ENCODE measurements at places on chromosomes 5 and 9.

DNA sequence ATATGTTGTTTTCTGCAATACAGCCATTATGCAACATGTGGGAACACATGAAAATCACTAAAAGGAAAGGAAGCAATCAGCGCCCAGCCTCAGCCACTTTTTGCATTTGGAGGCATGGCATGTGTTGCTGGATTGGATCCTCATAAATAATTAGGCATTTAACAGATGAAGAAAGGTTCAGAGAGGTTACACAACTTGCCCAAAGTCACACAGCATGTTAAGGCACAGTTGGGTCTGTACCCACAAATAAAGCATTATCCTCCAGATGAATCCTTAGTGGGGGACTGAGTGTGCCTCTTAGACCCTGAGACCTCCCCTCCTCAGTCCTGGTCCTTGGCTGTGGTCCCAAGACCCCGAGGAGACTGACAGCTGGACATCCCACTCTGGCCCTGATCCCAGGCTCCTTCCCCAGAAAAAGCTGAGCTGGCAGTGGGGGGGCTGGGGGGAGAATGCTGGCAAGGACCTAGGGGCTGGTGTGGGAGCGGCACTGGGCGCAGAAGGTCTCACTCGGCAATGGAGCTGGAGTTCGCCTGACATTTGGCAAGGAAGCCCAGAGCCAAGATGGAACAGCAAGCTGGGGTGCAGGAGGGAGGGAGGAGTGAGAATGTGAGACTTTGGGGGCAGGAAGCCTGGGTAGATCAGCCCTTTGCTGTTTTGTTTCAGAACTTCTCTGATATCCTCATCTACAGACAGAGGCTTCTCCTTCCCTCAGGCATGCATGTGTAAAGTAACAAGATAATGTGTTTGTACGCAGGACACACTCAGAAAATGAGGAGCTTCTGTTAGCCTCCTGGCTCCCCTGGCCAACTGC, 6.9 kb upstream of the AKNA start:
- DNase-seq: no peak

- no peak for DNase-seq
Measured at GRCh38 chr9:91312717-91313325, 48.9 kb downstream of the AUH start.

DNA sequence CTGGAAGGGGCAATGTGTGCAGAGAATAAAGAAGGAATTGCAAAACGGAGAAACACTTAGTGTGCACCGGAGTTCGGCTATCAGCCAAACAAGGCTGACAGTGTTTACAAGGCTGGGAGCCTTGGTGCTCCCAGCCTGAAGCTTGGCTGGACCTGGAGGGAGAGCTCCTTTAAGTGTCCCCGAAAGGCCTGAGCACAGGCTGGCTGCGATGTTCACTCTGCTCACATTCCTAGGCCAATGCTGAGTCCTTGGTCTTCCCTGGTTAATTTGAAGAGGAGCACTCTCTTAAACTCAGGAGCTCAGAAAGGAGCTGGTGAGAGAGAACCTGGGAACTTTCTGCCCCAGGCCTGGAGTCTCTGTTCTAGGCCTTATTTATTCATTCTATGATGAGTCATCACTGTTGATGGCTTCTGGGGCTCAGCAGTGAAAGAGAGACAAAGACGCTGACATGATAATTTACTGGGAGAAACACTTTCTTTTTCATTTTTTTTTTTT, 88.6 kb upstream of the MYO10 start:
- no peak for DNase-seq

DNA sequence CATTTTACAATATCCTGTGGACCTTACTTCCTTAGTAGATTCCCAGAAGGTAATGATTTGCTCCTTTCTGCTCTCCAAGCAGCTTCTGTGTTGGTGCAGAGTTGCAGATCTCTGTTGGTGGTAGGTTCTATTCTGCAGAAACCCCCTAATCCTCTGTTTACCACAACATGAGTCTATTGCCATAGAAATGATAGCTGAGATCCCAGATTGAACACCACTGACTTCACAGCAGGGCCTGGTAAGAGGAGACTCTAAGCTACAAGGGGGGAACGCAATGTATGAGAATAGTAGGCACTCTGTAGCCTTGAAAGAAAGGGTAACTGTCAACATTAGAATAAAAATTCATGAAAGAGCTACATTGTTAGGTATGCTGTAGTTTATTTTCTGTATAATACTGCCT, 59.5 kb downstream of the MUSK start:
- DNase-seq: no peak

DNA sequence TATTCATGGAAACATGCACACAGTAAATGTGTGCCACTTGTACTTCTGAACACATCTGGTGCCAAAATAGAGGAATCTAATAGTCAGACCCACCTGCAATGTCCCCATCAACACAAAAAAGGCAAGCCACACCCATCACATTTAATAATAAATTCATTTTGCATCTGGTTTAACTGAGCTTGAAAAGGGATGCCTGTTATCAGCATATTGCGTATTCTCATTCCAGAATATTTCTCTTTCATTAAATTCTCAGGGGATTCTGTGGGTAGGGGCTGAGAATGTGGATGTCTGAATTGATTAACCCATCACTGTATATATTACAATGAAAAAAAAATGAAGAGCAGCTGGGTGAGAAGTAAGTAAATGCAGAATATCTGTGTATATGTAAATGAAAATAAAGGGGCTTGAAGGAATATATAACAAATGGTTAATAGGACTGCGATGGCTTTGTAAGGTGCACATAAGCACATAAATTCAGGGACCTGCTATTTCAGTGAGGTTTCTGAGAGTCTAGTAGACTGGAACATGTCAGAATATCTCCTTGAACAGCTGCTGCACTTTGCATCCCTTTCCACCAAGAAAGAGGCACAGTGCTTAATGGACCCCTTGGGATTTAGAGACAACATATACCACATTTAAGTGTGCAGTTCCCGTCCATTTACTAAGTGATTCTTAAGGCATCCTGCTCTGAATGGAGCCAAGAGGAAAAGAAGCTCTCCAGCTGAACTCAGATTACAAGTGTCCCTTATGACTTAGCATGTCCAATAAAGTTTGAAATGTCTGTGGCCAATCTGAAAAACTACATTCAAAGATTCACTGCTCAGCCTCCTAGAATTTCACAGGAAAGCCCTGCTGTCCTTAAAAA, 104.1 kb upstream of the NIPBL start:
- DNase-seq: no peak
